SJCRH30 (cell line): ENCODE measurements at places on chromosomes 6 and 20. TPM values are rescaled to one million over a fixed set of nuclear protein-coding genes. Genes with fewer than 3 reads are reported as not detected.

DNA sequence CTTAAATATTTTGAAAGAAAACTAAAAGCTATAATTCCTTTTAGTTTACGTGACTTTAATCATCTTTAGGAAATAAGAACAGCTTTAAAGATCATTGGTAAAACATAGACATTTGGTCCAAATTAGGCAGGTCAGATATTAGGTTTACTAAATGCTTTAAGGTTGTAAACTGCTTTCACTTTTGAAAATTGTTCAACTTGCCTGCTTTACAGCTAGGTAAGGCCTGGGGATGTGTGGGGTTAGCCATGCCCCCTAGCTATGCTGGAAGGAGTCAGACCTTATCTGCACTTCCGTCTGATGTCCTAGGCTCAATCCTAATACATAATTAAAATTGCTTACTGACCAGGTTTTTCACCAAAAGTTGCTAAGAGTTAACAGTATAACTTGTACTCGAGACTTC lies 30.5 kb upstream of the TPD52L1 start:
- no peak for DNase-seq

GRCh38 chr20:10347086-10347880 lies 86.7 kb downstream of the MKKS start:
- no peak for DNase-seq

GRCh38 chr6:34015586-34015985 lies 130.3 kb downstream of the GRM4 start:
- no peak for DNase-seq

The METTL24 gene
- total RNA-seq, result not detected in 2 replicates

- DNase-seq, result no peak
Observed at GRCh38 chr6:133689863-133690262, 199.1 kb upstream of the TCF21 start.

DNA sequence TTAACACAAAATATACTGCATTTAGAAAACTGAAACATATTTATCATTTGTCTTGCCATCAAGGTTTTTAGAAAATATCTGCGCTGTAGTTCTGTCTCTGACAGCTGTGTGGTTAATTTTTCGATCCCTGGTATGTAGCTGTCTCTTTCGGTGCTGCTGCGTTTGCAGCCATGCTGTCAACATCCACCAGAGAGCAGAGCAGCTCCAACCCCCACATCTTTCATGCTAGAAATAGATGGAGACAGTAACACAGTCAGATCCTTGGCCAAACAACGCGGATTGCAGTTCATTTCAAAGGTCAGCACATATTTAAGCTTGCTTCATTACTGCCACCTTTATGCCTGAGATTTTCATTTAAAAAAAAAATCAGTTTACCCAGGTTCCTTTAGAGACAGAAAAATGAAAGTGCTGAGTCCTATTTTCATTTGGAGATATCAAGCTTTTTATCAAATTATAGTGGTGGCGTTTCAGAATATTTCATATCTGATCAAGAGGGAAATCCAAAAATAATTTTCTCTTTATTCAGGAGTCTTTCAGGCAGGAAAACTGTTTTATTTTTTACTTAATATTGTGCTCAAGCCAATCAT lies 157.7 kb upstream of the MMS22L start:
- DNase-seq, result peak; percentile 44

DNA sequence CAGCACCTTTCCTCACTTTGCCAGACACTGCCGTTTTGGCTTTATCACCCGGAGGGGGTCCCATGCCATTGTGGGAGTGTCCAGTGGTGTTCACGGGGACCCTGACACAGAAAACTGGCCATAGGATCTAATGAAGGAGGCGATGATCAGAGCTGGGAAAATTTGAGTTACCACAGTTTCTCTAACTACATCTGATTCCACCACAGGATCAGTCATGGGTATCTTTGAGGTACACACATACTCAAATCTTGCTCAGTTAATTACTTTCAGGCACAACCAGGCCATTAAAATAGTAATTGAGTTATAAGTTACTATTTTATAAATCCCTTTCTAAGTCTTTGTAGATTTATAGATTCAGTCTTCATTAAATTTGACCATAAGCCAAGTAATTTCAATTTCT lies 215.1 kb downstream of the PRL start:
- no peak for DNase-seq

The TRIM15 gene
- 0.08 and 0.28 TPM in 2 replicates for total RNA-seq

GRCh38 chr6:130677312-130677711 lies 149.9 kb upstream of the SMLR1 start:
- DNase-seq, result no peak

- DNase-seq, result peak; percentile 43
Observed at GRCh38 chr20:49287555-49288249, 9.8 kb upstream of the ZNFX1 start.

GRCh38 chr20:13221673-13222318 lies 722 bp downstream of the ISM1 start:
- peak; percentile 64 for DNase-seq

GRCh38 chr20:19456595-19457395 lies 244.4 kb downstream of the SLC24A3 start:
- no peak for DNase-seq

DNA sequence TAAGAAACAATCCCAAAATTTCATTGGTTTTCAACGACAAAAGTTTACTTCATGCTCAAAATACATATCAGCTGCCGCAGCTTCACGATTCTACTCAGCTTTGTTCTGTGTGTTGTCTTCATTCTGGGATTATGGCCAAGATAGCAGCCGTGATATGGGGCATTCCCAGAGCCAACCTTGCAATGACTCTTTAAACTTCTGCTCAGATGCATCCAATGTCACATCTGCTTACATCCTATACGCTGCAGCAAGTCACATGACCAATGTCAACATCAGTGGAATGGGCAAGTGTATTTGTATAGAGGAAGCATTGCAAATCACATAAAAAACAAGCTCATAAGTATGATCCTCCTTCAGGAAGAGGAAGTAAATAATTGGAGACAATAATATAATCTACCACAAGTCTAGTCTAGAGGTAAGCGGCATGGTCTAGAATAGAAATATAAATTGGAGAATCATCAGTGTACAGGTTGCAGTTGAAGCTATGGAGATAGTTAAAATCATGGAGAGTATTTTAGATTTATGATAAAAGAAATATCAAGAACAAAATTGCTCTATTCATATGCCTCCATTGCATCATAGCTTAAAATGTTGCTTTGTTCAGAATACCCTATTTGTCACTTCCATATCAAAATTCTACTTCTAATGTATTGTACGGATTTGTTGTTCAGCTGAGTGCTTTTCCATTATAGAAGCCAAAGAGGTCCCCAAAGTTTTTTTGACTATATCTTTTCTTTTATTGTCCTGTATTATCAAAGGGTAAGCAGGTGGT lies 7.2 kb upstream of the C6orf141 start:
- peak; percentile 2 for DNase-seq

DNA sequence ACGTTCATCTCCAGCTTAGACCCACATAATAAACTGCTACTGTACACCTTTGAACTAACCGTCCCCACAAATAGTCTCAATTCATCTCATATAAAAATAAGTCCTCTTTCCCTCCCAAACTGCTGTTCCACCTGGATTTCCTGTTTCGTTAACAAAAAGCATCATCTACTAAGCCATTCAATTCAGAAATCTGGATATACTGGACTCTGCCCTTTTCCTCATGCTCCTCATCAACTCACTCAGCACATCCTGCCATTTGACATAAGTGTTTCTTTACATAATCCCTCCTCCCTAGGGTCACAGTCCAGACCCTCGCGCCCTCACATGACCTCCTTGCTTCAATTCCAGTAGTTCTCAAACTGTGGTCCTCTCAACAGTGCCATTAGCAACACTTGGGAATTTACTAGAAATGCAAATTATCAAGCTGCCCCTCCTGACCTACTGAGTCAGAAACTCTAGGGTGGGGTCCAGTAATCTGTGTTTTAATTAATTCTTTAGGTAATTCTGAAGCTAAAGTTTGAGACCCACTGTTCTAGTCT lies 4.5 kb downstream of the MKKS start:
- DNase-seq, result no peak

DNA sequence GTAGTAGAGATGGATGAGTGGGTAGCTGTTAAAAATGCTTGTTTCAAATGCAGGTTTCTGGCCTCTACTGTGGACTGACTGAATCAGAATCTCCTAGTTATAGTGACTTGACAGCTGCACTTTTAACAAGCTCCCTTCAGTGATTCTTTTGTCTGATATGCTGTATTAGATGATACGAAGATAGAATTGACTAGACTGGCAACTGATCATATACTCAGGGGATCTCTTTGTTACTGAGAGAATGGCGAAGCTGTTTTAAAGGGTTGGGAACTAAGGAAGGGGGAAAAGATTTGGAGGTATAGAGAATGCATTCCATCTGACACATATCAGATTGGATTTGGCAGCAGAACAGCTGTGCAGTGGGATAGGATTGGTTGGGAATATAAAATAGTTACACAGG lies 7.0 kb downstream of the ENPP4 start:
- DNase-seq, result no peak

- no peak for DNase-seq
Observed at GRCh38 chr6:82624251-82624650, 260.6 kb downstream of the TPBG start.

DNA sequence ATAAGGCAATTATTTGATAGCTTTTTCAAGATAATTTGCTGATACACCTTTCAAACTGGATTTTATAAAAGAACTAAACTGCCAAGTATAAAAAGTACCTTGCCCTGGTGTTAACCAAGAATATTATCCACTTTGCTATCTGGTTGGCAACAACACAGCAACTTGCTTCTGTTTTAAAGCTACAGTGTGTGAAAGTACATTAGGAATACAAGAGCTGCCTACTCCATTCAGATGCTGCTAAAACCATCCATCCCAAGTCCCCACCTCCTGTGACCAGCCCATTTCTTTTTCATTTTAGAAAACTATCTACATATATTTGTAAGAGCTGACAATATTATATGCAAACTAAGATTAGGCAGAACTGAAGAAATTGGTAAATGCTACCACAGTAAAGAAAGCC lies 12.8 kb downstream of the CLDN20 start:
- no peak for DNase-seq

DNA sequence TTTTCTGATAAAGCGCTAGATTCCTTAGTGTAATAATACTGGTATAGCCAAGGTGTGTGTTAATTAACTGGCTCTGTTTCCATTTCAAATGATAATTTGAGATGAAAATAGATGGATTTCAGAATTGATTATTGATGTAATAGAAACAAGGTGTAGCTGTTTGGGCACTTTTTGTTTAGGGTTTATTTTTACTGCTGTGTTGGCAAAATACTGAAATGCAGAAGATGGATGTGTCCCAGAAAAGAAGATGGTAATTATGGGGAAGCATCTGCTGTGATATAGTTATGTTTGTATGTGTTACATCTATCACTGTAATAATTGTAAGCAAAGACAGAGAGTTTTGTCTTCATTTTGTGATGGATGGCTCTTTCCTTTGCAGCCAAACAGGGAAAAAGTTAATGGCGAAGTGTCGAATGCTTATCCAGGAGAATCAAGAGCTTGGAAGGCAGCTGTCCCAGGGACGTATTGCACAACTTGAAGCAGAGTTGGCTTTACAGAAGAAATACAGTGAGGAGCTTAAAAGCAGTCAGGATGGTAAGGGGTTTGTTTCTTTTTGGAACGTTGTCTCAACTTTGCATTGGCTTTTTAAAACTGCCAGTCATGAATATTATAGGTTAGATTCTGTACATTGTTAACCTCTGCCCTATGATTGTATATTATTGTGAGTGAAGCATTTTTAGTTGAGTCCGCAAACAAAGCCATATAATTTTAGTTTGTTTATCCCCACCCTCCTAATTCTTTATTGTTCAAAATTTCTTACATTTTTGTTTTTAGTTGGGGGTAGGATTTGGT lies 8.6 kb upstream of the ACAT2 start:
- DNase-seq, result no peak

The ASIP gene
- not detected in 2 replicates for total RNA-seq

GRCh38 chr6:165883851-165884640 lies 221.0 kb upstream of the PDE10A start:
- peak; percentile 70 for DNase-seq

- DNase-seq, result no peak
Observed at GRCh38 chr20:11350126-11351005, 567.3 kb upstream of the BTBD3 start.

DNA sequence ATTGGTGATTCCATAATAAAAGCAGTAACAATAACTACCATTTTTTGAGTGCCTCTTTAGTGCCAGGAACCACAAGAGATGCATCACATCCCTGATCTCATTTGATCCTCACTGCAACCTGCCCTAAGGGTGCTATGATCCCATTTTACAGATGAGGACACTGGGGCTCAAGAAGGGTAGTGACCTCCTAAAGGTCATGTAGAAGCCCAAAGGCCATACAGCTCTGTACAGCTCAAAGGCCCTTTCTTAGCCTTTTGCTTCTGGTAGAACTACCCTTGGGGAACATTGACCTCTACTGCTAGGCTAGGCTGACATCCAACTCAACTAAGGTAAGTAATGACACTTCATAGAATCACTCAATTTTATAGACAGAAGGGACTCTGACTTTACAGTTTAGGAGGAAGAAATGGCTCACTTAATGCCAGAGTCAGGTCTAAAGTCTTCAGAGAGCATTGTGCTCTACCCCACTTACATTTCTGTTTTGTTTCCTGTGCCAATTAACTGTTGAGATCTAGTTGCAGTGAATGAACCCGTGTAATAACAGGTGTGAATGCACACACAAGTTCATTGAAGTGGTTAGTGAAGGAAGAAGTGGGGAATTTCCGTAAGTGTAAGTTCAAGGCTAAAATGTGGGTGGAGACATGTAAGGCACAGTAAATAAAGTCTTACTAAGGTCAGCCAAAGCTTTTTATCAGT lies 10.7 kb downstream of the SLC9A8 start:
- no peak for DNase-seq

The SNHG17 gene
- total RNA-seq, result 35.3 and 42.8 TPM in 2 replicates

The TMEM14A gene
- 18.5 and 21.7 TPM in 2 replicates for total RNA-seq

The HLA-DQB1 gene
- not detected in 2 replicates for total RNA-seq

GRCh38 chr20:4581838-4582237 lies 139.9 kb upstream of the PRND start:
- DNase-seq, result no peak

DNA sequence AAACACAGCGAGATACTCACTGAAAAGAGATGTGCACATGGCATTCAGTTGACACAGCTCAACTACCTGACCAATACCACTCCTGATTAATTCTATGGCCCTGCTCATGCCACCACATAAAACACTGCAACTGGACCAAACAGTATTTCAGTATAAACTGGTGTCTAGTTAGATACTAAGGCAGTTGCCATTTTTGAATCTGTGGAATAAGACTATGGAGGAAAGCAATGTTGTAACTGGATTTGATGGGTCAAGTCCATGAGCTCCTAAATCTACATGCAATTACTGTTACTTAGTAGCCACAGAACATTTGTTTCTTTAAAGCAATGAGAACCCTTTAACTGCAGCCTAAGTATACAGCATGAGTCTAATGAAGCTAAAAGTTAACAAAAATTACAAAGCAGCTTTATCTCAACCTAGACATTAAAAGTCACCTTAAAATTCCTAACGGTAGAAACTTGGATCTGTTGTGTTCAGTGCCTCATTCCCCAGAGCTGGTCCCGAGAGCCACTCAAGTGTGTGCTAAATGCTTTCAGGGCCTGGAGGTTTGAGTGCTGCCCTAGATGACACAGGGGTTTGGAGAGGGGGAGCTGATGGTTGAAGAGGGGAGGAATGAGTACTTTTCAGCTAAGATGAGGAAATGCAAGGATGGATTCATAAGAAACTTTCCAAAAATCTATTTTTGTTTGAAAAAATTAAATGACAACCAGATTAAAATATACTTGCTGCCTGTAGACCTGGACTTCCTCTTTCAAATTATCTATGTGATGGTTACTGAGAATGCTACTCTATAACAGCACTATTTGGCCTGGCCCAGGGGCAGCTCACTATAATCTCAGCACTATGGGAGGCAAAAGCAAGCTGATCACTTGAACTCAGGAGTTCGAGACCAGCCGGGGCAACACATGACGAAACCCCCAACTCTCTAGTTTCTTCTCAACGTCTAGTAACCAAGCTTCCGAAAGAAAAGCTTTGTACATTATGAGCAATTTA lies 15.6 kb downstream of the SNX5 start:
- DNase-seq, result no peak
